Stimulated activated CD8-positive, alpha-beta memory T cell treated with anti-CD3 and anti-CD28 coated beads, Interleukin-15, amount 100 ng/mL, for 48 hours (primary cell): ENCODE measurements at places on chromosomes 2 and 18.

DNA sequence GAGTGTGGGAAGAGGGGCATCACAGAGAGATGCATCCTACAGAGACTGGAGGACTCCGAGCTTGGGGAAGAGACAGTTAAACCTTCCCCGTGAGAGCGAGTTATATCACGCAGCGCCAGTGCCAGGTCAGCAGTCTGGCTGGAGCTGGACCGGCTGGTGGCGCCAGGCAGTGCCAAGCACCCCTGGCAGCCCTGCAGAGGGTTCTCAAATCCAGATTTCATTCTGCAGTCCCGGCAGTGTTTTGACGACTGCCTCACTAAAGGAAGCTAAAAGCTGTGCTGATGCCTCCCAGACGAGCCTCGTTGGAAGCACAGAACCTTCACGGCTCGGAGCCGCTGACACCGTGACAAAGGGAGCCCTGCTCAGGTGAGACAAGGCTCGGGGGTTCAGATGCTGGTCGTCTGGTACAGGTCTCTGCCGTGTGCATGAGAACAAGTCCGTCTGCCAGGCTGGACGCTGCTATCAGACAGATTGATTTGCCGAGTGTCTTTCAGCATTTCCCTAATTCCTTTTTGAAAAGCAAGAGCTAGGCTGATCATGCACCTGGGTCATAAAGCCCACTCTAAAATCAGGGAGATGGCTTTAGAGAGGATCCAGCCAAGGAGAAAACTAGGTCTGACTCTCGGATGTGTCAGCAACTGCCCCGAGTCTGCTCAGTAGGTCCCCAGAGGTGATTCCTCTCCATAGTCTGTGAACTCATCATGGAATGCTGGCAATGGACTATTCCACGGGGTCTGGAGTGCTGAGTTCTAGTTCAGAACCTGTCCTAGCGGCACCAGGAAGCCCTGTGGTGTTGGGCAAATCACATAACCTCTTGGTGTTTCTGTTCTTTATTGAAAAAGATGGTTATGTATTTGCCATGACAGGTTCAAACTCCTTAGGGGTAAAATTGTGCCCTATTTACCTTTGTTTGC is 240.6 kb downstream of the SOX11 start:
- DNase-seq = no peak

- no peak for DNase-seq
These were observed 667.2 kb downstream of the DCDC2C start for GRCh38 chr2:4370422-4371090.

DNA sequence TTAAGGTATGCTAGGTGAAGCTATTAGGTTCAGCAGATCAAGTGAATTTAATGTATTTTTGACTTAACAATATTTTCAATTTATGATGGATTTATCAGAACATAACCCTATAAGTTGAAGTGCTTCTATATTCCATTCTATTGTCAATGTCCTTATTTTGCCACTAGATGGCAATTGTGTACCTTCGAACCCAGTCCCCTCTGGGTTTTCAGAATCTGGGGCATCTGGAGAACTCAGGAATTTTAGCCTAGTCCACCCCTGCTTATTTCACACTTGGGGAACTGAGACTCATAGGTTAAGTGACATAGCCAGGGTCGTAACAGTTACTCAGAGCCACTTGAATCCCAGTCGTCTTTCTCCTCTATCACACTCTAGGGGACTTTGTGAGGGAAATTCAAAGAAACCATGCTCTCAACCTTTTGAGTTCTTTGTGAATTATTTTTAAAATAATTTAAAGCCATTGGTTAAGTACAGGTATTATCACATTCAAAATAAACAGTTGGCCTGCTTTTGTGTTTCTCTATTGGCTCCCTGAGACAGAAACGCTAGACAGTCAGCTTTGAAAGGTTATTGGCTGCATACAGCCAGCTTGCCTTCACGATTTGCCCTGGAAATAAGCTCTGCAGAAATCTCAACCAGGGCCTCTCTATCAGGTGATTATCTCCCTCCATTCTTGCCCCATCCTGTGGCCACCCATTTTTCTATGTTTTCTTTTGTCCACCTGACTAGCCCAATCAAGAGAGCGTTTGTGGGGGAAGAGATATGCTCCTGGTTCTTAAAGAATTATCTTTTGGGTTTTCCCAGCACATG is 145.0 kb downstream of the TTC27 start:
- DNase-seq = no peak

GRCh38 chr18:73749304-73749703 is 398.3 kb downstream of the FBXO15 start:
- no peak for DNase-seq
